ENCODE measurements at places on chromosomes 5 and 9.

GRCh38 chr5:26326153-26326759 is 712.1 kb downstream of the CDH9 start:
- DNase-seq, result no peak

GRCh38 chr9:132216861-132217619 is 55.2 kb downstream of the NTNG2 start:
- DNase-seq, result no peak

DNA sequence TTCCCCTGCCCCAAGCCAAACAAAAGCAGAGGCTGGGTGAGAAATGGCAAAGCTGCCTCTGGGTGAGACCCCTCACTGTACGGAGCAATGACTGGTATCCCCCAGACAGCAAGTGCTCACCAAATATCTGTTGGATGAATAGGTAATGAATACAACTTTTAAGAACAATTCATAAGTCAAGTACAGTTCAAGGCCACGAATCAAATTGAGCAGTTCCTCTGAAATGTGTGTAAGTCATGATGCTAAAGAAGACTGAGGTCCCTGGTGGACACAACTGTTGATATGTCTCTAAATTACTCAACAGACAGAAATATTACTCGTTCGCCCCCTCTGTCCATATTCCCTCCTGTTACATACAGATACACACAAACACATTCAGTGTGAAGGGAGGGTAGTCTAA is 160.7 kb downstream of the GLIS3 start:
- no peak for DNase-seq

GRCh38 chr5:119954106-119954505 is 324.7 kb downstream of the FAM170A start:
- no peak for DNase-seq

DNA sequence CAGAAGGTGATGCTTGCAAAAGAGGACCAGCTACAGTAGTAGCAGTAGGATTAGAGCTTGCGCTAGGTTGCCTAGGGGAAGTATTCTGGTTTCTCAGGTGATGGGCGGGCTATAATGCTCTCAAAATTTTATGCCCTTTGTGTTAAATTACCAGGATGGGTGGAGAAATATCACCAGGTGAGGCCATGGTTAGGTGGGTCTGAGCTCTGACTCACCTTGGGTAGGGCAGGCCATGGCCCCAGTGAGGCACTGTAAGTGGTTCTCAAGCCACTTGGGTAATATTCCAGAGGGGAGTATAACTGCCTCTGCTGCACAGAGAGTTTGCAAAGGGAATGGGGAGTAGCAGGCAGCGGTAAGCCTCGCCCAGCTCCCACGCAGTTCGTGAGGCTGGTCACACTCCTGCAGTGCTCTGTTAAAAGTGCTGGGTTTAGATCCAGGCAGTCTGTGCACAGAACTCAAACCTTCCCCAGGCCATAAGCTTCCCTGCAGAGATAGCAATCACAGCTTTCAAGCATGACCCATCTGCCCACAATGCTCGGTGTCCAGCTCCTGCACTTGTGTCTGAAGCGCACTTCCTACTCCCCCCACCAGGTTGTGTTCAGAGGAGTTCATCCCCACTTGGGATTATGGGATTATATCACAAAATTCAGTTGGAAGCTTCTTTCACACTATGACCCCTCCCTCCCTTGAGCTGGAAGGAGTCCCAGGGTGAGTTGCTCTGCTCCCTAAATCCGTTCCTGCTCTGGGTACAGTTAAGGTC is 575.0 kb downstream of the CHSY3 start:
- DNase-seq, result no peak

GRCh38 chr9:124839612-124840299 is 13.5 kb upstream of the WDR38 start:
- DNase-seq, result no peak

DNA sequence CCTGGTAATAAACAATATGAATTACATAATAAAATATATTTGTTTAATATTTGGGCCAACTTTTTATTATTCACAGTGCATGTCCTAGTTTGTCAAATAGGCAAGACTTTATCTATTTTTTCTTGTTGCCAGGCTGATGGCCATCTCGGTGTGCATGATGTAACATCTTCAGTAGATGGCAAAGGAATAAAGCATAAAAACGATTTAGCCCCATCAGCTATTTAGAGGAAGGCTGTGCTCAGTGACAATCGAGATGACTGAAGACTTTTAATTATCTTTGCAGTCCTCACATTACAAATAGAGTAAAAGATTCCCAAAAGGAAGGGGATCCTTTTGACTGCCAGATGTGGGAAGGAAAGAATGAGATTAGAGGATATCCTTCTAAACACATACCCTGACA is 358.5 kb downstream of the PTPRD start:
- no peak for DNase-seq

DNA sequence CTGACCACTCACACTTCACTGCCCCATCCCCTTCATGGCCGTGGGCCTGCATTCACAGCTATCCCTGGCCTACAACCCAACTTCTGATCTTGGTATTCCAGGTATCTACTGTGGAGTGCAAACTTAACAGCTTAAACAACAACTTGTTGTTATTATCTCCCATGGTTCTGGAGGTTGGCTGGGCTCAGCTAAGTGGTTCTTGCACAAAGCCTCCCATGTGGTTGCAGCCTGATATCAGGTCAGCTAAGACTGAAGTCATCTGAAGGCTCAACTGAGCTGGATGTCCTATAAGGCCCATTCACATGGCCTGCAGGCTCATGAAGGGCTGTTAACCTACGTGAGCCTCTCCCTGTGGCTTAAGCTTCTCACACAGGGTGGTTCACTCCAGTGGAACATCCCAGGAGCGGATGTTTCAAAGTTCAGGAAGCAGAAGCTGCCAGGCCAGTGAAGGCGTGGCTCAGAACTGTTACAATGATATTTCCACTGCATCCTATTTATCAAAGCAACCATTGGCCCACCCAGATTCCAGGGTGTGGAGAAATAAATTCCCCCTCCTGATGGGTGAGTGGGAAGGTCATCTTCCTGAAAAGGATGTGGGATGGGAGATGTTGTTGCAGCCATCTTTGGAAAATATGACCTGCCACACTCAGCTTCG is 30.0 kb upstream of the TRIO start:
- no peak for DNase-seq

DNA sequence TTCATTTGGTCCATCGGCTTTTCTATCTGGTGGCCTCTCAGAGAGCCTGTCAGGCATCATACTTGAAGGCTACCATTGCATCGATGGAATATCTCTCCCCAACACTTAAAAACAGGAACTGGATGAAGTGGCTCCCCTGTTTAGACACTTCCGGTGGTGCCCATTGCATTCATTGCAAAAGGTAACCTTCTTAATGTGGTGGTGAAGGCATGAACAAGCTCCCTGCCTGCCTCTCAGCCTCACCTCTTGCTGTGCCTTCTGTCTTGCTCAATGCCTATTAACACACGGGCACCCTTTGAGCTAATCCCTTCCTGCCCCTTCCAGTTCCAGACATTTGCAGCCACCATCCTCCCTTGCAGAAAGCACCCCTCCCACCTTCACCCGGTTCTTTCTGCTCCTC is 233.1 kb upstream of the MSX2 start:
- no peak for DNase-seq

DNA sequence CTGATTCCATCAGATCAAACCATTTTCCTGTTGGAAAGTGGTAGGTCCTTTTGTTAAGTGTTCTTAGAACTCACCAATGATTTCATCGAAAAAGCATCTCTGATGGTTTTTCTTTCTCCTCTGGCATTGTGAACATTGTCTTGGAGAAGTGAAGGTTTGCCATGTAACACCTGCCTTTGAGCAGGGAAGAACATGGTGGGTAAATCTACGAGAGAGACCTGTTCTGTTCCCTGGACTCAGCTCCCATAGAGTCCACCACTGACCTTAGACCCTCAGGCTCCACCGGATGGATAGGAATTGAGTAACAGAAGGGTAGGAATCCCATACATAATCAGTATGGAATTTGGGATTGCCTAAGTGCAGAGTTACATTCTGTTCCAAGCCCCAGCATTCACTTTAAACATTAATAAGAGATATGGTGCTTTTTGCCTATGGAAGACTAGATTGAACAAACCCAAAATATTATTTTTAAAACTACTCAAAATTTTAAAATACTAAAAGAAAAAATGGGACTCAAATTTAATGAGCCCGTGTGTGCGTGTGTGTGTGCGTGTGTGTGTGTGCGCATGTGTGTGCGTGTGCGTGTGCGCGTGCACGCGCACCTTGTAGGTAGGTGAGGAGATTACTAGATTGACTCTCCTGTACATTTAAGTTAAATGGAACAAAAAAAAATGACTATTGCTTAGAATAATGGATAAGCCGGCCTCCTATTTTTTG is 92.0 kb downstream of the C9orf152 start:
- no peak for DNase-seq

- DNase-seq, result no peak
These were observed 12.8 kb downstream of the CEP72 start for GRCh38 chr5:624951-625230.

GRCh38 chr5:112159435-112159834 is 259.6 kb downstream of the EPB41L4A start:
- DNase-seq, result no peak

DNA sequence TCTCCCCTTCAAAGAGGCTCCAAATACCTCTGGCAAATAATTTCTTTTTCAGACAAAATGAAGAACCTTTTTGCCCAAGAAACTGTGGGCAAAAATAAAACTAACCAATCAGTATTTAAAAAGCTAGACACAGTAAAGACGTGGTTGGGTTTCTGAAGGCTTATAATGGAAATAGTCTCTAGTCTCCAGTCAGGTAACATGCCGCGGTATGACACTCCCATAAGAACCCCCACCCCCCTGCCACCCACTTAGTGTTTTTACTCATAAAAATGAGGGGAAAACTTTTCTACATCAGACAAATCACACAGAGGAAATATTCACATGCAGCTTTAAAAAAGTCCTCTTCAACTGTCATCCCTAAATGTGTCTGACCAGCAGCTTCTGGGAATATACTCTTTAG is 105.3 kb downstream of the THBS4 start:
- DNase-seq, result no peak

DNA sequence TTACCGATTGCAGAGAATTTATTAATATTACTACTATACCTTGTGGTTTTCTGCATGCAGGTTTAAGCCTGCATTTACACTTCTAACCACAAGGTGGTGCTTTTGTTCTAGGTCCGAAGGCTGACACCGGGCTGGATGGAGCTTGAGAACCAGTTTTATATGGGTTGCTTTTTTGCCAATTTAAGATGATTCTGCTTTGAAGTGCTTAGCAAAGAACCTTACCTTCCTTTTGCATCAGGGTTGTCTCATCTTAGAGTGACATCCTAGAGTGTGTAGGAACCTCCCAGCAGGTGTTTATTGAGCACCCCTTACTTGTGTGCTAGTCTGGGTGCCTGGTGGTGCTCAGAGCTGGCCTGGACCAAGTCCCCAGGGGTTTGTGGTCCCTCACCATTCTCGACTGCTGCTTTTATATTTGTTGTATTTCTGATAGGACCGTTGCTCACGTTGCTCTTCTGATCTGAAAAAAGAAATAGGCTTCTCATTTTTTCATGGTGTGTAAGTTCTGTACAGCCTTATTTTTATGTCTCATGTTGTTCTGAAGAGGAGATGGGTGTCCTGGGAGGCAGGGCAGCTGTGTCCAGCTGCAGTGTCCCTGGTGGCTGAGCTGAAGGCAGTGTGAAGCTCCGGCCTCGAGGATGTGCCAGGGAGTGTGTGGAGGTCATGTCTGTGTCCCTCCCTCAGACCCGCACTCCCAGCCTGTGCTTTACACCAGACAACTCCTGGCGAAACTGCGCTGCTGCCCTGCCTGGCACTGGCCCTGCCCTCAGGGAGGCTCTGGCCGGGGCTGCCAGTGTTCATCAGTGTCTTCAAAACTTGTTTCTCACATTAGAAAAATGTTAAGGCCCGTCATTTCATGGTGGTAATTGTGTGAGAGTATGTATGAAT is 54.3 kb downstream of the EHMT1 start:
- no peak for DNase-seq

- no peak for DNase-seq
These were observed 20.3 kb upstream of the MSH3 start for GRCh38 chr5:80634193-80634592.

DNA sequence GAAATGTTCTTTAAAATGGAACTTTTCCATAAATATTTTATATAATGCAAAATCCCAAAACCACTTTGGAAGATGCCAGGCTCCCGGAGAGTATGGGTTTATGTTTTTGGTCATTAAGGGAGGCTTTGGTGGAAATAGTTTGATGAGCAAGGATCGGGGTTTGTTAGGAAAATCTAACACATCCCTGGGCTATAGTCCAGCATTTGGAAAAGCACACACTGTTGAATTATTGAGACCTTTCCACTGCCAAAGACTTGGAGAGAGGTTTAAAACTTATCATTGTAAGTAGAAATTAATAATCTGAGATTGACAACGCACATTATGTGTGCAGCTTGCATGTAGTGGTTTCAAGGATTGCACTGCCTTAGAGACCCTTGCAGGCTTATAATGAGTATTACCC is 156.3 kb downstream of the PARP8 start:
- no peak for DNase-seq

DNA sequence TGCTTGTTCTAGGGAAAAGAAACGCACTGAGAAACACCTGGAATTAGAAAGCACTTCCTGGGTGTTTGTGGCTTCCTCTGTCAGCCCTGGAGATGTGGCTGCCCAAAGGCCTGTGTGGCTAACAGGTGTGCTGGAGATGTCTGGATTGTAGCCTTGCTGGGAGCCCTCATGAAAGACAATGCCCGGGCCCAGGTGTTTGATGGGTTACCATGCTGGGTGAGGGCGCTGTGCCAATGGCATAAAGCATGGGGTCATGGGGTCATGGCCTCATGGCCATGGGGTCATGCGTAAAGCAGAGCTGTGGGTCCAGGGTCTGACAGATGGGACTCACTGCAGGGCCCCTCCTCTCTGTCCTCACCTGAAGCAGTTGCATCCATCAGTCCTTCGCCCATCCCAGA is 21.6 kb downstream of the ANKRD33B start:
- no peak for DNase-seq

GRCh38 chr9:121861501-121862180 is 210.2 kb downstream of the DAB2IP start:
- no peak for DNase-seq

- DNase-seq, result no peak
These were observed 212.4 kb upstream of the C9orf72 start for GRCh38 chr9:27785714-27786100.

DNA sequence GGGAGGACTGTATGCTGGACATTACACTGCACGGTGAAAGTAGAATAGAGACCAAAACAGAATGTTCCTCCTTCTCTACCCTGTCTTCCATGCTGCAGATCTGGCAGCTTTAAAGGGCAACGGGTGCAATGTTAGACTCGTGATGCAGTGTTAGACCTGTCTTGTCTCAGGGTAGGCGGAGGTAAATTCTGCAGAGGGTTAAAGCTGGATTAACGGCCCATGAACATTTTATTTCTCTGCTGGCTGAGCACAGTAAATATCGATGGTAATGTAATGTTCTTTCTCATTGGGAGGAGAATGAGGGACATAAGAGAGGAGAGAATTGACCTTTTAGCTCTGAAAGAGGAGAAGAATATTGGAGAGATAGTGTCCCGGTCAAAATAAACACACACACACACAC is 178.9 kb downstream of the NMUR2 start:
- DNase-seq, result no peak

GRCh38 chr9:132146039-132146438 is 15.8 kb upstream of the NTNG2 start:
- DNase-seq, result no peak

DNA sequence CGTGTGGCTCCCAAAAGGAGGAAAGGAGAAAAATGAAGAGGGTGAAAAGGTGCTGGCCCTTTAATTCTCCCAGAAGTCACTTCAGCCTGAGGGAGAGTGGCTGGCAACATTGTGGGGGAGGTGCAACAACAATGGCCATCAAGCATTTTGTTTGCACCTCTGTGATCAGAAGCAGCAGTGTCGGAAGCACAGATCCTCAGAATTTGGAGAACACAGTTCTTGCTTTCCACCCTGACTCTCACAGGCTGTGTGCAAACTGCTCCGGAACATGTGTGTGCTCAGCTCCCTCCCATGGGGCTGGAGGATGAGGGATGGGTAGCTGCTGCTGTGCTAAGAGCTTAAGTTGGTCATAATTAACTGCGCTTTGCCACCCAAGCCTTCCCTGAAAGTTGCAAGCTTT is 127.1 kb downstream of the DPYSL3 start:
- no peak for DNase-seq

Measured in suprapubic skin (tissue), 4 donors.